Upper lobe of right lung (tissue), 1 donor: ENCODE measurements at places on chromosomes 13 and 19. TPM values are rescaled to one million over a fixed set of nuclear protein-coding genes. Genes with fewer than 3 reads are reported as not detected.

The CYP2F1 gene
- not detected for total RNA-seq

The TEX29 gene
- 0.81 TPM for total RNA-seq

The ZNF793 gene
- total RNA-seq: 4.2 TPM

The CA11 gene
- 9.5 TPM for total RNA-seq

The ZNF350 gene
- total RNA-seq: 13.0 TPM

The IZUMO2 gene
- not detected for total RNA-seq

The TGFBR3L gene
- 1.2 TPM for total RNA-seq

- peak; percentile 54 for DNase-seq
- no peaks in the 10 kb centered on the region for H3K4me1 ChIP-seq
- H3K36me3 ChIP-seq: no peaks in the 10 kb centered on the region
- H3K4me3 ChIP-seq: no peak overlapping the region
- no peaks in the 10 kb centered on the region for H3K27me3 ChIP-seq
Measured at GRCh38 chr13:70297189-70297616, 189.0 kb upstream of the KLHL1 start.

- DNase-seq: no peak
- no peaks in the 10 kb centered on the region for H3K4me1 ChIP-seq
- H3K36me3 ChIP-seq: no peaks in the 10 kb centered on the region
- no peak overlapping the region for H3K4me3 ChIP-seq
Measured at GRCh38 chr13:98741741-98742435, 10.6 kb downstream of the SLC15A1 start.

GRCh38 chr19:13784731-13785452 is 10.4 kb upstream of the ZSWIM4 start:
- no peaks in the 10 kb centered on the region for H3K36me3 ChIP-seq
- no peak overlapping the region for H3K4me3 ChIP-seq
- peak; percentile 92 for DNase-seq
- H3K4me1 ChIP-seq: peaks cover 34% of the 10 kb centered on the region
- peak overlapping the region; percentile 30 for H3K27ac ChIP-seq

DNA sequence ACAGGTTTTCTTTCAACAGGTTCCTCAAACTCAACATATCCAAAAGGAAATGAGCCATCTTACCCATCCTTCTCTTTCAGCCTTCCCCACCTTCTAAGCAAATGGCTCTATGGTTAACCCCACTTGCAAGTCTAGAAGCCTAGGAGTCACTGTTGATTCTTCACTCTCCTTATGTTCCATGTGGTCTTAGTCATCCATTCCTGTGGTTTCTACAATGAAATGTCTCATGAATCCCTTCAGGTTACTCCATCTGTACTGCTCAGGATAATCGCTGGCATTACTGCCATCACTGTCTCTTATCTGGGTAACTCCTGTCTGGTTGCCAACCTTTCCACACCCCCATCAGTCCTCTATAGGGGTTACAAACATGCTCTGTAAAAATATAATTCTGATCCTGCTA is 381.3 kb downstream of the ENOX1 start:
- H3K27me3 ChIP-seq: no peaks in the 10 kb centered on the region
- DNase-seq: no peak
- H3K4me1 ChIP-seq: no peaks in the 10 kb centered on the region
- no peaks in the 10 kb centered on the region for H3K36me3 ChIP-seq

- H3K4me1 ChIP-seq: peaks cover 4% of the 10 kb centered on the region
- H3K36me3 ChIP-seq: no peaks in the 10 kb centered on the region
- no peaks in the 10 kb centered on the region for H3K27me3 ChIP-seq
- H3K4me3 ChIP-seq: peak overlapping the region; percentile 83
- no peak for DNase-seq
Measured at GRCh38 chr19:36773223-36773579, 594 bp upstream of the ZNF850 start.

GRCh38 chr19:14683439-14683838 is 6.4 kb upstream of the ZNF333 start:
- H3K4me1 ChIP-seq: no peaks in the 10 kb centered on the region
- H3K36me3 ChIP-seq: no peaks in the 10 kb centered on the region
- no peak overlapping the region for H3K27ac ChIP-seq
- no peak overlapping the region for H3K4me3 ChIP-seq
- peaks cover 3% of the 10 kb centered on the region for H3K27me3 ChIP-seq

- H3K4me1 ChIP-seq: no peaks in the 10 kb centered on the region
- H3K27ac ChIP-seq: no peak overlapping the region
- H3K27me3 ChIP-seq: no peaks in the 10 kb centered on the region
- no peak for DNase-seq
Measured at GRCh38 chr13:92514420-92515125, 712.0 kb upstream of the GPC6 start.

- DNase-seq: no peak
- H3K27me3 ChIP-seq: no peaks in the 10 kb centered on the region
- no peak overlapping the region for H3K4me3 ChIP-seq
- peaks cover 40% of the 10 kb centered on the region for H3K4me1 ChIP-seq
Measured at GRCh38 chr19:38711726-38712153, 32.5 kb downstream of the CAPN12 start.

DNA sequence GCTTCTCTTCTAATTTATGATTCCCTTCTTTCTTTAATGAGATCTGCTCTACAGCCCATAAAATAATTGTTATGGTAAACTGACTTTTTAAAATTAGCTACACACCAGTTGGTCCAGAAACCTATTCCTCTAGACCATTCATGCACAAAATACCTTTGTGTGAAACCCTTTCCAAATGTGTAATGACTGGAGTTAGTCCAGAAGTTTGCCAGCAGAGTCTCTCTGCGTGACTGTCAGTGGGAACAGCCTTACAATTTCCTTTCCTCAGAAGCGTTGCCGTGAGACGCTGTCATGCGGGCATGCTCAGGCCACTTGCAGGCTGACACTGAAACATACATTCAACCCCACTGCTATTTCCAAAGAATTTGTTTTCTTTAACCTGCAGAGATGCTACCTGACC is 965.2 kb downstream of the PCDH9 start:
- no peaks in the 10 kb centered on the region for H3K36me3 ChIP-seq
- H3K4me3 ChIP-seq: no peak overlapping the region
- no peaks in the 10 kb centered on the region for H3K4me1 ChIP-seq
- H3K27me3 ChIP-seq: no peaks in the 10 kb centered on the region
- H3K27ac ChIP-seq: no peak overlapping the region

DNA sequence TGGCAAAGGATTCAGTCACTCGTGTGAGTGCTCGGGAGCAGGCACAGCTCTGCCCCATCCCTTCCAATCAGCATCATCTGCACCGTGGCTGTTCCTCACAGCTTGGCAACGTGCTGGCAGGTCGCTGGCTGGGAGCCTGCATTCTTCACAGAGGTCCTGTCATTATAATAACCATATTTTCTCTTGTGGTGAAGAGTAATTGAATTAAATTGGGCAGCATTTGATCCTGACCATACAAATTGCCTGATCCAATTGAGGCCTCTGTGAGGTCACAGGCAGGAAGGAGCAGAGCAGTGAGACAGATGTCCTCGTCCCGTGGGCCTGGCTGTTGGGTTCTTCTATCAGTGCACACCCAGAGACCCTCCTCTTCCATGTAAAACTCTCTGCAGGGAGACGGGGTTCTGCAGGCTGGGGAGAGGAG is 407.8 kb downstream of the COG6 start:
- H3K4me1 ChIP-seq: peaks cover 4% of the 10 kb centered on the region
- no peak overlapping the region for H3K27ac ChIP-seq
- H3K4me3 ChIP-seq: no peak overlapping the region
- no peaks in the 10 kb centered on the region for H3K27me3 ChIP-seq
- H3K36me3 ChIP-seq: no peaks in the 10 kb centered on the region
- no peak for DNase-seq

- H3K4me1 ChIP-seq: no peaks in the 10 kb centered on the region
- no peak overlapping the region for H3K27ac ChIP-seq
- no peak overlapping the region for H3K4me3 ChIP-seq
- H3K36me3 ChIP-seq: no peaks in the 10 kb centered on the region
Measured at GRCh38 chr13:105428811-105429210, 1106.7 kb downstream of the EFNB2 start.

DNA sequence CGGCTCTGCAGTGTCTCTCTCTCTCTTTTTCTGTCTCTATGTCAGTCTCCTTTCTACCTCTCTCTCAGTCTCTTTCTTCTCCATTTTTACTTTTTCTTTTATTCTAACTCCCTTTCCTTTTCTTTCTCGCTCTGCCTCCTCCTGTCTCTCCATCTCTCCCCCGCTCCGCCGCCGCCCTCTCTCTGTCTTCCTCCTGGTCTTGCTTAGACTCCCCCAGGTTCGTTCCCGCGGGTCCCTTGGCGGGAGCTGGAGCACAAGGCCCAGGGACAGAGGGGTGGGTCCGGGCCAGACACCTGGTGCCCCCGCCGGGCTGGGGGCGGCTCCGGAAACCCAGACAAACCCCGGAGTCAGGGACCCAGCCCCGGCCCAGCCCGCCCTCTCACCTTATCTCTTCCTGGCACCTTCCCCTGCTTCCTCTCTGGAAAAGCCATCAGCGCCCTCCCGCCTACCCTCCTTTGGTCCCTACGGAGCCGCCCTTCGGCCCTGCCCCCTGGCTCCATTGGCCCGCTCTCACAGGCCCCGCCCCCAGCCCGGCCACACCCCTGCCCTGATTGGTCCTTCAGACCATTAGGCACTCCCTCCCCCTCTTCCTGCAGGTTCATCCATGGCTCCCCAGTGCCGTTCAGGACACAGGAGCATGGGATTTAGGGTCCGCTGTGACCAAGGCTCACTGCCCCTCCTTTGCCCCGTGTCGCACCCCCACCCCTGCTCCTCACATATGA is 15.4 kb upstream of the NOP53 start:
- H3K4me3 ChIP-seq: peak overlapping the region; percentile 43
- H3K27me3 ChIP-seq: no peaks in the 10 kb centered on the region
- peaks cover 47% of the 10 kb centered on the region for H3K4me1 ChIP-seq
- H3K27ac ChIP-seq: peak overlapping the region; percentile 85

DNA sequence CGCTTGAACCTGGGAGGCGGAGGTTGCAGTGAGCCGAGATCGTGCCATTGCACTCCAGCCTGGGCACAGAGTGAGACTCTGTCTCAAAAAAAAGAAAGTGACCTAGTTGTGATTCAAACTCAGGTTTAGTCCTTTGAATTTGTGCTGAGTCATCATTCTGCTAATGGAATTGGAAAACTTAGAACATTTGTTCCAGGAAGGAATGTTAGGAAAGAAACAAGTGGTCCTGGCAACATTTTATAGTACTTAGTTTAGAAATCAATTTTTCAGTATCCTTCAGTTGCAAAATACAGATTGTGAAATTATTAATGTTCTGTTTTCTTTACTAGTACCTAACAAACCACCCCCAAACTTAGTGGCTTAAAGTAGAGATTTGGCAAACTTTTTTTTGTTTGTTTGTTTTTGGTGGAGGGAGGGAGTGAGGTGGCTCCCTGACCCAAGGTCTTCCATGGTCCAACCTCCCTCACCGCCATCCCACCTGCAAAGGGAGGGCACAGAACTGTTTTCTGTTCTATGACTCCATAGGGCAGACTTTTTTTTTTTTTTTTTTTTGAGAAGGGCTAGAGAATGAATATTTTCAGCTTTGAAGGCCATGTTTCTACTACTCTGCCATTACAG is 9.2 kb upstream of the SULT2A1 start:
- peaks cover 3% of the 10 kb centered on the region for H3K4me1 ChIP-seq
- peak overlapping the region; percentile 24 for H3K27ac ChIP-seq
- no peaks in the 10 kb centered on the region for H3K36me3 ChIP-seq
- no peaks in the 10 kb centered on the region for H3K27me3 ChIP-seq

DNA sequence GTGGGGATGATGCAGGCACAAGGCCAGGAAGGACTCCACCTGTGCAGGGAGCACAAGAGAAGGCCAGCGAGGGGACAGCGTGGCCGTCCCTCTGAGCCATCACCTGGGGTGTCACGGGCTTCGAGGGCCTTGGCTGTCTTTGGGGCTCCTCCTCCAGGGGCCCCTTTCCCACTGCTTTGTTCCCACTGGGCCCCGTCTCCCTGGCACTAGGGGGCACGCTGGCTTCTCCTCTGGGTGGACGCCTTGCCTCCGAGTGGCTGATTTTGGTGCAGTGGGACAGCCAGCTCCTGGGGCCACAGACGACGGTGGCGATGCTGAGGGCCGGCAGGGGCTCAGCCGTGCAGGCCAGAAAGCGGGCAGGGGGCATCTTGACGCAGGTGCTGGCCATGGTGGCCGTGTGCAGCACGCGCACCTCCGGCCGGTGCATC is 43.2 kb upstream of the GRTP1 start:
- H3K36me3 ChIP-seq: no peaks in the 10 kb centered on the region
- peaks cover 33% of the 10 kb centered on the region for H3K27me3 ChIP-seq
- H3K4me3 ChIP-seq: no peak overlapping the region
- no peaks in the 10 kb centered on the region for H3K4me1 ChIP-seq
- DNase-seq: peak; percentile 52

DNA sequence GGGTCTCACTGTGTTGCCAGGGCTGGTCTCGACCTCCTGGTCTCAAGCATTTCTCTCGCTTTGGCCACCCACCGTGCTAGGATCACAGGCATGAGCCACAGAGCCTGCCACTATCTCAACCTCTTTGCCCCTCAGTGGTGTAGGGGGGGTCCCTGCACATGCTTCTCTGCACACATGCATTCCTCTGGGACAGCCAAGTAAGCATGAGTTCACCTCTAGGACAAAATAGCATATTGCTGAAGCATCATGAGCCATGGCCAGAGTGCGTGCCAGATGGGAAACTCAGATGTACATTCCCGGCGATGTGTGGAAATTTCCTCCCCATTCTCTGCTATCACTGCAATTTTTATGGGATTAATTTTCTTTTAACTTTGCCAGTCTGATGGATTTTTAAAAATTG is 23.1 kb downstream of the CHAF1A start:
- no peak for DNase-seq
- H3K27me3 ChIP-seq: no peaks in the 10 kb centered on the region
- no peak overlapping the region for H3K4me3 ChIP-seq
- no peak overlapping the region for H3K27ac ChIP-seq
- peaks cover 8% of the 10 kb centered on the region for H3K36me3 ChIP-seq

GRCh38 chr19:49555600-49556411 is 24.6 kb downstream of the NOSIP start:
- H3K36me3 ChIP-seq: peaks cover 45% of the 10 kb centered on the region
- peak; percentile 90 for DNase-seq
- no peak overlapping the region for H3K4me3 ChIP-seq
- H3K4me1 ChIP-seq: peaks cover 25% of the 10 kb centered on the region

GRCh38 chr13:87533776-87534175 is 137.4 kb upstream of the SLITRK5 start:
- H3K27me3 ChIP-seq: no peaks in the 10 kb centered on the region
- H3K4me3 ChIP-seq: no peak overlapping the region
- DNase-seq: no peak
- H3K27ac ChIP-seq: no peak overlapping the region
- H3K36me3 ChIP-seq: no peaks in the 10 kb centered on the region

DNA sequence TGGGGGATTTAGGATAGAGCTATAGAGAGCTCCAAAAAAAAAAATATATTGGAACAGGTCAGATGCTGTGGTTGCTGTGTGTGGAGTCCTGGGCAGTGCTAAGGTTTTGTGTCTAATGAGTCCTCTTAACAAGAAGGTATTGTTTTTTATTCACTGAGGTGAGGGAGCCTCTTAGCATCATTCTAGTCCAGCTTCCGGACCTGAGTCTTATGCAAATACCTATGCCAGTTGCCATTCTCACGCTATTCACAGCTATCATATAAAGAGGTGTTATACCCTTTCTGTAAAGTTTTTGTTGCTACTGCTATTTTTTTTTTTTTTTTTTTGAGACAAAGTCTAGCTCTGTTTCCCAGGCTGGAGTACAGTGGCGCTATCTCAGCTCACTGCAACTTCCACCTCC is 1.4 kb downstream of the NLRP2 start:
- no peak overlapping the region for H3K27ac ChIP-seq
- H3K4me1 ChIP-seq: no peaks in the 10 kb centered on the region
- H3K27me3 ChIP-seq: no peaks in the 10 kb centered on the region
- DNase-seq: no peak
- no peaks in the 10 kb centered on the region for H3K36me3 ChIP-seq

- no peak for DNase-seq
- no peak overlapping the region for H3K27ac ChIP-seq
- no peaks in the 10 kb centered on the region for H3K4me1 ChIP-seq
- no peak overlapping the region for H3K4me3 ChIP-seq
- no peaks in the 10 kb centered on the region for H3K36me3 ChIP-seq
Measured at GRCh38 chr13:71039440-71039839, 827.6 kb downstream of the DACH1 start.
